Thoracic aorta (tissue), 2 donors: ENCODE measurements at places on chromosomes 16 and 17.

GRCh38 chr16:48383877-48384519 lies 1.2 kb downstream of the SIAH1 start:
- DNase-seq = no peak

GRCh38 chr16:84194470-84195200 lies 3.7 kb downstream of the ADAD2 start:
- DNase-seq = no peak

DNA sequence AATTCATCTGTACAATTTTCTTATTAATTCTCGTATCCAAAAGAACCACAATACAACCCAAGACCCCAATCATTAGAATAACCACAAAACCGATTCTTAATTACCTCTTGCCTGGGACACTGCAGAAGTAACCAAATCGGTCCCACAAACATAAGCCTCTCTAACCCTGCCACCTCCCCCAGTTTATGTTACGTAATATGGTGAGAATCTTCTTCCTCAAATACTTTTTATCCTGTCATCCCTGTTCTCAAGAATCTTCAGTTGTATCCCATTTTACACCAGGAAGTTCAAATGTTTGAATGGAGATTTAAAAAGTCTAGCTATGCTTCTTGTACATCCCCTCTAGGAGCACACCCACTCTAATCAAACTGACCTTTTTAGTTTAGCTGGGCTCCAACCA lies 269.3 kb upstream of the TBX2 start:
- DNase-seq = no peak

DNA sequence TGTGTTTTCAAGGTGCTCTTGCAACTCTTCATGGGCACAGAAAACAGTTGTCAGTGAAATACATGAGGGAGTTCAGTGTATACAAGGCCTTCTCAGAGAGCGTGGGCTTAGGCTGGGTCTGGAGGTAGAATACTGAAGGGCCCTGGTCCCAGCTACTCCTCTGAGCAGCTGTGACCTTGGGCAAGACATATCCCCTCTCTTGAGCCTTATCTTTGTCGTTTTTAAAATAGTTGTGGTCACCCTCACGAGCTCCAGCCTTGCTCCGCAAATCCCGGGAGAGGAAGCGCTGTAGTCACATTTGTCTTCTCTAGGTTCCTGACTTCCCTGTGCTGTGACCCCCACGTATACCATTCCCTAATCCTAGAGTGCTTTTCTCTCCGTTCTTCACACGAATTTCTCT lies 3.6 kb downstream of the ZNRF1 start:
- DNase-seq = no peak

DNA sequence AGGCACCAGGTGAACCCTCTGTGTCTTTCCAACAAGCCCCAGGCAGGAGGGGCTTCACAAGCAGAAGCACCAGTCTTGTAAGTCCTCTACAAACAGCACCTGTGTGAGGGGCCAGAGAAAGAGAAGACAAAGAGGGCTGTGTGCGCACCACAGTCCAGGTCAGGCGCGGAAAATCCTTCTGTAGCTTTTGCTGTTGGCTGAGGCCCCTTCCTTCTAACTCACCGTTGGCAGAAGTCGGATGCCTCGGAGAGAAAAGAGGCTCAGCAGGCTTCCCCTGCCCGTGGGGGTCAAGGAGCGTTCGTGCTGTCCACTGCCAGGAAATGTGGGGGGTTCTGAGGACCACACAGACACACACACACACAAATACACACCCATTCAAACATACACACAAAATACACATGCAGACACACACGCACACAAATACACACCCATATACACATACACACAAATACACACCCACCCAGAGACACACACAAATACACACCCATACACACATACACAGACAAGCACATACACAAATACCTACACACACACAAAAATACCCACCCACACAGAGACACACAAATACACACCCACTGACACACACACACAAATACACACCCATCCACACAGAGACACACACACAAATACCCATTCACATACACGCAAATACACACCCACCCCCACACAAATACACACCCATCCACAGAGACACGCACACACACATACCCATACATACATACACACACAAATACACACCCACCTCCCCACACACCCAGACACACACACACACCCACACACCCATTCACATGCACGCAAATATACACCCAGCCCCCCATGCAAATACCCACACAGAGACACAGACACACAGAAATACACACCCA lies 6.8 kb downstream of the ZG16B start:
- DNase-seq = no peak

GRCh38 chr17:69103557-69104233 lies 38.0 kb downstream of the ABCA6 start:
- no peak for DNase-seq

DNA sequence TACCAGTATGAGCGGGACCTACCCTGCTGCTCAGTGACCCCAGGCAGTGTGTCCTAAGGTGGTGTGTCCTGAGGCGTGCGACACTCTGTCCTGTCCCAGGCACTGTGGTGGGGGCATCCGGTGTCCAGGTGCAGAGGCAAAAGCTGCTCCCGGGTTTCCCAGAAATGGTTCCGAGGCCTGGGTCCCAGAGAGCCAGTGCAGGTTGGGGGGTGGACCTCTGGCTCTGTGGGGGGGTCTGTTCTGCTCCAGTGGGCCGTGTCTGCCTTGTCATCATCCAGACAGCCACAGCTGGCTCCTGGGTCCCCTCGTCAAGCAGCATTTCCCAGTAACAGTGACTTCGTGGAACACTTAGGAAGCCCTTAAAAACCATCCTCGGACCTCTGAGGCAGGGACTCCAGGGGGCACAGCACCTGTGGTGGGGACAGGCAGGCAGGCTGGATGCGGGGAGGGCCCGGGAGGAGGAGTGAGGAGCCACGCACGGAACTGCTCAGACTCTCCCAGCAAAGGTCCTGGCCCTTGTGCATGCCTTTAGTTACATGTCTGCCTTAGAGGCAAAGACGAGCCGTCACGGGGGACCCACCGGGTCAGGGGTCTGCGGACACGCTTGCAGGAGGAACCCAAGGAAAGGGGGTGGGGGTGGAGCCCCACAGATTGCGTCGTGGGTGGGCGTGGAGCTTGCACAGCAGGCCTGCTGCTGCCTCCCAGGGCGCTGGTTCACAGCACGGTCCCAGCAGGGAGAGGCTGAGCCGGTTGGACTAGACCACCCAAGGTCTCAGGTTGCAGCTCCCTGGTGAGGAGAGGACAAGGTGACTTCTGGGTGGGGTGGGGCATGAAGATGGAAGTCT lies 5.6 kb downstream of the SLC16A3 start:
- no peak for DNase-seq

DNA sequence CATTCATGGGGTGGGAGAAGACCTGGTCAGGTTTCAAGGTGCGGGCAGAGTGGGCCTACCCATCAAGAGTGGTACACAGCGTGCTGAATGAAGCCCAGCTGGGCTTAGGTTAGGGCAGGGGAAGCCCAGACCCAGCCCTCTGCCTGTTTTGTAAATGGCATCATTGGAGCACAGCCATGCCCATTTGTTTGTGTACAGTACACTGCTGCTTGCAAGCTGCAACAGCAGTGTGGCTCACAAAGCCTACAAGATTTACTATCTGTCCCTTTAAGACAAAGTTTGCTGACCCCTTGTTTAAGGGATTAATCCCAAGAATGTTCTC lies 230.1 kb upstream of the TNRC6C start:
- no peak for DNase-seq

GRCh38 chr17:76446449-76447231 lies 6.3 kb downstream of the UBE2O start:
- no peak for DNase-seq

GRCh38 chr17:9517396-9517795 lies 58.2 kb downstream of the STX8 start:
- DNase-seq = no peak

GRCh38 chr17:56785405-56785804 lies 48.3 kb downstream of the C17orf67 start:
- no peak for DNase-seq

GRCh38 chr17:10673312-10673711 lies 16.2 kb upstream of the MYH3 start:
- no peak for DNase-seq

- no peak for DNase-seq
Measured at GRCh38 chr16:20923876-20924275, 23.3 kb downstream of the LYRM1 start.

DNA sequence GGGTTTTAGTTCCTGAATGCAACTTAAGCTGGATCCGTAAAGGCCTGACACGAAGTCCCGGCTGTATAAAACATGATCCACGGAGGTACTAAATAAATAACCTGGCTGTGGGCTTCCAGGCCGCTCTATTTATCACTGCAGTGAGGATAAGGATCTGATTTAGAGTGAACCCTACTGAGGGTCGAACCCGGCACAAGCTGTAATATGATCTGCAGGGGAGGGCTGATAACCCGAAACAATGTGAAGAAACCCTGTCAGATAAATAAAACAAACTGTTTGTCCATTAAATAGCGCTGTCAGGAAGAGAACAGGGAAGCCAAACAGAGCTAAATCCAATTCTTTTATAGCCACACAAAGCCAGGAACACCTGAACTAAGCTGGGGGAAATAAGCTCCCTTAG lies 375.6 kb upstream of the SALL1 start:
- DNase-seq = no peak
